ENCODE measurements at places on chromosomes 11 and 22.

DNA sequence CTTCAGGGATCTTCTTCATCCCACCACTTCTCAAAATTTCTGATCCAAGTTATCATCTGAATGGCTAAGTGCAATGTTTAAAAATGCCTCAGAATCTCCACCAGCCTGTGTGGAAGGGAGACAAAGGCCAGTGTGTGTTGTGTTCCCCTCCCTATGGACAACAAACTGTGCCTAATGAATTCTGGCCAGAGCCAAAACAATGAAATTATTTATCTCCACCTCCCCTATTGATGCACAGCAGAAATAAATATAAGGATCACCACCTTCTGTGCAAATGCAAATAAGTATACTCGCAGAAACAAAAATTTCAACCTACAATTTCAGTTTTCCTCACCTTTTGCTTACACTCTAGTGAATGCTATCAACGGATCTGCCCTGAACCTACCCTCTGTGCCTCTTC lies 75.8 kb downstream of the GAB2 start:
- DNase-seq, result no peak

- DNase-seq, result no peak
These were observed 64.4 kb downstream of the NAV2 start for GRCh38 chr11:19777039-19777376.

DNA sequence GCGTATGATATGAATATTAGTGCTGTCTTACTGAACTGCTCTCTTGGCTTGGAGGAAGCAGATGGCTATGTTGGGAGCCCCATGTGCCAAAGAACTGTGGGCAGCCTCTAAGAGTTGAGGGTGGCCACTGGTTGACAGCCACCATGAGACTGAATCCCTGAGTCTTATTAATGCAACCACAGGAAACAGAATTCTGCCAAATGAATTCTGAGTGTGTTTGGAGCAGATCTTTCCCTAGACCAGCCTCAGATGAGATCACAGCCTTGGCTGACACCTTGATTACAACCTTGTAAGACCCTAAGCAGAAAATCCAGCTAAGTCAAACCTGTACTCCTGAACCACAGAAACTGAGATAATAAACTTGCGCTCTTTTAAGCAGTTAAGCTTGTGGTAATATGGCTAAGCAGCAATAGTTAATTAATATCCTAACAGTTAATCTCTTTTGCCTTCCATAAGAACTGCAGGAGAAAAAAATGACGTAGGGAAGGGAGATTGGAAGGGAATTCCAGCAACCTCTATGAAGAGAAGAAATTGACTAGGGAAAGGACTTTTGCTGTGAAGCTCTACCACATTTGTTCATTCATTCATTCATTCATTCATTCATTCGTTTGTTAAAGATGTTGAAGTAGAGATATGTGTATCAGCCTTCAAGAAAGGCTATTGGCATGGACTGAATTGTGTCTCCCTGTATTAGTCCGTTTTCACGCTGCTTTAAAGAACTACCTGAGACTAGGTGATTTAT lies 26.8 kb downstream of the ADM start:
- no peak for DNase-seq

- no peak for DNase-seq
These were observed 14.1 kb upstream of the TMPRSS6 start for GRCh38 chr22:37123649-37124048.

DNA sequence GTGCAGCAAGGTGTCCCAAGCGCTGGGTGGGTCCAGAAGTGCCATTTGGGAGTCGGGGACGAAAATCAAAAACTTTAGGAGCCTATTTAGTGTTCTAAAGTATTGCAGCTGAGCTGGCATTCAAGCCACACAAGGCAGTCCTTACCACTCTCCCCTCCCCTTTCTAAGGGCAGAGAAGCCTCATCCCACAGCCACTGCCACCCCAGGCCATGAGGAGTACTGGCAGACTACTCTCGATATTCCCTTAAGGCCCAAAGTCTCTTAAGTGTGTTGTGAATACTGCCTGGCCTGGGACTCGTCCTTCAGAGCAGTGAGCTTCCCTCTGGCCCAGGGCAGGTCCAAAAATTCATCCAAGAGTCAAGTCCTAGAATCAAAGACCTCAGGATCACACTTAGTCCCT lies 7.8 kb downstream of the FANCF start:
- no peak for DNase-seq

GRCh38 chr11:112280268-112281126 lies 19.8 kb upstream of the PLET1 start:
- peak; percentile 89 for DNase-seq

GRCh38 chr11:16364254-16364653 lies 7.9 kb upstream of the SOX6 start:
- no peak for DNase-seq

DNA sequence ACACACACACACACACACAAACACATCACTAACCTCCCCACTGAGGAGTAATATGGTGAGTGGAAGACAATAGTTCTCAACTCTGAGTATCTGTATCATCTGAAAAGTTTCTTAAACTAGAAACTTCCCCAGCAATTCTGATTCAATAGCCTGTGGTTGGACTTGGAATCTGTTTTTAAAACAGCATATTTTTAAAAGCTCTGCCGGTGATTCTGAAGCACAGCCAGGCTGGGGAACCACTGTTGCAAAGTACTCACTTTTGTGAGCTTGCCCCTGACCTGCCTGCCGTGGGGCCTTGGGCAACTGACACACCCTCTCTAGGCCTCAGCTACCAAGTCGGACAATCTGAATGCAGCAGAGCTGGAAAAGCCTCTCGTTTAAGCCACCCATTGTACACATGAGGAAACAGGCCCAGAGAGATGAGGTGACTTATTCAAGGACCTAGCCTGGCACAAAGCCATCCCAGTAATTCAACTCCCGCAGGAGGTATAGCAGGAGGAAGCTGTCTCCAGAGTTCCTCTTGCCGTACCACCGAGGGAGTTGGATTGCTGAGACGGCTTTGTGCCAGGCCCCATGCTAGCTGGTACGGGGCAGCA lies 8.9 kb downstream of the SLC15A3 start:
- DNase-seq, result no peak

DNA sequence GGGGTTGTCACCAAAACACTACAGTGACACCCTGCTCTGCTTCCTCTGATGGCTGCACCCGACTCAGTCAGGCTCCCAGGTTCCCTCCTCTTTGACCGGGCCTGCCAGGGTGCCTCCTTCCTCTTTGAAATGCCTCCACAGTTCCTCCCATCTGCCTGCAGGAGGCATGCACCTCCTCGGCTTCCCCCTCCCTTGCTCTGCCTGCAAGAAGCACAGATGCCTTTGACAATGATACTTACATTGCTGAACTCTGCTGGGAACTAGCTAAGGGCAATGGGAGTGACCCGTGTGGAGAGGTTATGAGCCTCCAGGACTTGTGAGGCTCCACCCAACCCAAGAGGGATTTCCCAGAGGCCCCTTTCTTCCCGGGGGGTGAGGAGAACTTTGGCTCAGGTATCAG lies 674.1 kb downstream of the OPCML start:
- DNase-seq, result peak; percentile 40

DNA sequence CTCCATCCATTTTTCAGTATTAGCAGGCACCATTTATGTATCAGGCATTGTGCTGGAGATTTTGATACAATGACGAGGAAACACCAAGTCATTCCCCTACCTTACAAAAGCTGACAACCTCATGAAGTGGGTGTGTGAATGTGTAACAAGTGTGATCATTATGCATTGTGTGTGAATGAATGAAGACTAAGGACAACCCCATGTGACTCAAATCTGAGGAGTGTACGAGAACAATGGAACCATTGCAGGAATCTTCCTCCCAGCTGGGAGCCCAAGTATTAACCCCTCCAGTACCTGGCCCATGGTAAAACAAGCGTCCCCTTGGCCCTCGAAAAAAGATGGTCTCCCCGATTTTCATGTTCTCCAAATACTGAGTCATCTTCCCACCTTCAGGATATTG lies 4.4 kb downstream of the CYB5R2 start:
- DNase-seq, result no peak

Data from Caco-2 (cell line).